ENCODE measurements at places on chromosomes 16 and 17.

DNA sequence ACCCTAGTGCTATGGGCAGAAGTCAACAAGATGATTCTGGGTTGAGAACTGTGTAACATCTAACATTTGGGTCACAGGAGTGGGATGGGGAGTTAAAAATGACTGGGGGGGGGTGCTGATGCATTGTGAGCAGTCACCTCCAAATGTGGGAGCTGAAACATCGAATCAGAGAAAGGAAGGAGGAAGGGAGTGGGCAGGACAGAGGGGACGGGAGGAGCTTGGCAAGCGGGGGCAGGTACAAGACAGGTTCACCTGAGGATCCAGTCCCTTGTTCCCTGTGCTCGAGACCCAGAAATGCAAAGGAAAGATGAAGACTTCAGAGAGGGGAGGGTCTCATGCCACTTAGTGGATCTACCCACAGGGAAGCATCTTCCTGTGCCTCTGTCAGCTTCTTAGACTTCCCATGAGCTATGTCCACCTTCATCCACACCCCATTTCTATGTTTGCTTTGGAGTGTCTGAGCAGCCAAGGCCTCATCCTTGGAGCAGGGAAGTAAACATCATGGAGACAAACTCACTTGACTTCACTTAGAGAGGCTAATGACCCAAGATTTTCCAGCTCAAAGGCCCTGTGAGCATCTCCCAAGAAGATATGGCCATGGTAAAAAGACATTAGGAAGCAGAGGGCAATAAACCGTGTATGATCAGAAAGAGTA lies 20.5 kb downstream of the SMPD3 start:
- DNase-seq, result no peak

DNA sequence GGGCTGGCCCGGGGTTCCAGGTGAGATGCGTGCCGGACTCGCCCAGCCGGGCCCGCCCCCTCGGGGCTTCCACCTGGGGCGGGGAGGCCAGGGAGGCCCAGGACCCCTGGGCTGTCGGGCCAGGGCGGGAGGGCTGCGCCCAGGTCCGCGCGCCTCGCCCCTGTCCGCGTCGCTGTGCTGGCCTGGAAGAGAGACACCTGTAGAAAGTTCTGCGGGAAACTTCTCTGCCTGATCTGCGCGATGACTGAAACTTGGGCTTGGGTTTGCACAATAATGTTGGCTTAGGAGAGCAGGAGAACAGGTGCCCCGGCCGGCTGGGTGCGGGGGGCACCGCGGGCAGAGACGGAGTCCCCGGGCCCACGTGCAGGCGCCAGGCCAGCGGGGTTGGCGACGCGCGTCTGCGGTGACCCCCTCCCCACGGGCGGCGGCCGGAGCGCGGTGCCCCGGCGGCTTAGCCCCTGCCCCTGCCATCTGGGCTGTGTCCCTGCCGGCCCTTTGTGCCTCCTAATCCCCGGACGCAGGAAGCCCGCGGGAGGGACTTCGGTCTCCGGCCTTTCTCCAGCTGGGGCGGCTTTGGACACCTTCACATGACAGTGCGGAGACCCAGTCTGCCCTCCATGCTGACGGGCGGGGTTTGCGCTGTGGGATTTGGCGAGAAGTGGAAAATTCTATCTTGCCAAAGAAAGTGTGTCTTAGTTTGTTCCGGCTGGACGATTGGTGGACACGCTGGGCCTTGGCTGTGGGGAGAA lies 483 bp downstream of the LLGL2 start:
- no peak for DNase-seq

DNA sequence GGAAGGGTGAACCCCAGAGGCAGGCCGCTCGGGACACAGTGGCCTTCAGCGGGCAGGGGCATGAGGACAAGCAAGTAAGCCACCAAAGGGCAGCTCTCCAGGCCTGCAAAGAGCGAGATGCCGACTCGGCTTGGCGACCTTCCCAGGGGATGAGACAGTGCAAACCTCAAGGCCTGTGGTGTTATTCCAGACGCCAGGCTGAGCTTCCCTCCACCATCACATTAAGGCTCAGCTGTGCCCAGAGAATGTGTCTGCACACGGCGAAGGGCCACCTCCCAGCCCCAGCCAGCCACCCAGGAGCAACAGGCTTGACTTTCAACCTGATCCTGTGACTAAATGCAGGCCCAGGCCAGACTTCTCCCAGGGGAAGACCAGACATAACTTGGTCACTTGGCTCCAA lies 251.4 kb downstream of the SOX9 start:
- DNase-seq, result no peak

DNA sequence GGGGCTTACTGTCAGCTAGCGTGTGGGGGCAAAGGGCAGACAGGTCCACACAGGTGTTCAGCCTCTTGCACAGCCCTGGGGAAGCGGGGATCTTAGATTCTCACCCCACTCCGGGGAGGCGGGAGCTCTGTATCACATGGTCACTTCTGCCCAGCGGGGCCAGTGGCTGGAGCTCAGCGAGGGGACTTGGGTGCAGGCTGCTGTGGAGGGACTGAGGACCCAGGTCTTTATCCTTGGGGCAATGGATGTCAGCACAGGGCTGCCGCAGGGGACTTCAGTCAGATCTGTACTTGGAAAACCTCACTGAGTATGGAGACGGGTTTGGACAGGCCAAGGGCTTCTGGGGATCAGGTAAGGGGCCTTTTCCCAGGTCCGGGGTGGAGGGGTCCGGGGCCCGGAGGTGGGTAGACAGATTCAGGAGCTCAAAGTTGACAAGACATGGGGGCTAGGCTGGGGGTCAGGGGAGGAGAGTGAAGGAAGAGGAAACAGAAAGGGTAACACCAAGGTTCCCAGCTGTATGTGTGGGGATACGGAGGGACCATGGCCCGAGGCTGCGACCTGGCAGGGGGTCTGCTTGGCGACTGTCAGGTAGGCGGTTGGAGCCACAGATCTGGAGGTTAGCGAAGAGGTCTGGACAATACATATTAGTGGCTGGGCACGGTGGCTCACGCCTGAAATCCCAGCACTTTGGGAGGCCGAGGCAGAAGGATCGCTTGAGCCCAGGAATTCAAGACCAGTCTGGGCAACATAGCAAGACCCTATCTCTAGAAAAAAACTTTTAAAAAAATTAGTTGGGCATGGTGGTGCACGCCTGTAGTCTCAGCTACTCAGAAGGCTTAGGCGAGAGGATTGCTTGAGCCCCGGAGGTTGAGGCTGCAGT lies 15.1 kb upstream of the BAIAP2 start:
- no peak for DNase-seq

GRCh38 chr16:82753821-82754220 lies 127.1 kb downstream of the CDH13 start:
- DNase-seq, result no peak

DNA sequence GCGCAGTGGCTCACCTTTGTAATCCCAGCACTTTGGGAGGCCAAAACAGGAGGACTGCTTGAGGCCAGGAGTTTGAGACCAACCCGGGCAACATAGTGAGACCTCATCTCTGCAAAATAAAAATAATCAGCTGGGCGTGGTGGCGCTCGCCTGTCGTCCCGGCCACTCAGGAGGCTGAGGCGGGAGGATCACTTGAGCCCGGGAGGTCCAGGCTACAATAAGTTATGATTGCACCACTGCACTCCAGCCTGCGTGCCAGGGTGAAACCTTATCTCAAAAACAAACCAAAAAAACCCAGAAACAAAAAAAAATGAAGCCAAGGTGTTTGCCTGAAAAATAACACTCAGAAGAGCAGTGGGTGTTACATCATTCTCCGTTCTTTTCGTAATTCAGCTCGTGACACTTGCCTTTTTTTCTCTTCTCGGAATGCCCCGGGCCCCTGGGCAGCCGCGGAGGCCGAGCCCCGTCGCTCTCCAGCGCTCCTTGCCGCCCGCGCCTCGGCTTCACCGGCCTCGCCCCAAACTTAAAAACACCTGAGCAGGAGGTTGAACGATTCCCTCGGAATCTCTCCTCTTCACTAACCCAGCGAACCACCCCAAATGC lies 17.0 kb downstream of the PRCD start:
- peak; percentile 27 for DNase-seq

DNA sequence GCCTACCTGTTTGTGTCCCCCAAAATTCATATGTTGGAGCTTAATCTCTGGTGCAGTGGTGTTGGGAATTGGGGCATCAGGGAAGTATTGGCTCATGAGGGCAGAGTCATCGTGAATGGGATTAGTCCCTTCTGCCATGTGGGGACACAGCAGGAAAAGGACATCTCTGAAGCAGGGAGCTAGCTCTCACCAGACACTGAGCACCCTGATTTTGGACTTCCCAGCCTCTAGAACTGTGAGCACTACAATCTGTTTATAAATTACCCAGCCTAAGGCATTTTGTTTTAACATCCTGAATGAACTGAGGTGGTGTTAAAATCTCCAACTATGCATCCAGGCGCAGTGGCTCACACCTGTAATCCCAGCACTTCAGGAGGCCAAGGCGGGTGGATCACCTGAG lies 206.0 kb downstream of the SEC14L1 start:
- no peak for DNase-seq

GRCh38 chr17:8629371-8630226 lies 926 bp downstream of the MYH10 start:
- DNase-seq, result peak; percentile 20

GRCh38 chr17:65936013-65936412 lies 255.9 kb downstream of the CEP112 start:
- DNase-seq, result no peak

DNA sequence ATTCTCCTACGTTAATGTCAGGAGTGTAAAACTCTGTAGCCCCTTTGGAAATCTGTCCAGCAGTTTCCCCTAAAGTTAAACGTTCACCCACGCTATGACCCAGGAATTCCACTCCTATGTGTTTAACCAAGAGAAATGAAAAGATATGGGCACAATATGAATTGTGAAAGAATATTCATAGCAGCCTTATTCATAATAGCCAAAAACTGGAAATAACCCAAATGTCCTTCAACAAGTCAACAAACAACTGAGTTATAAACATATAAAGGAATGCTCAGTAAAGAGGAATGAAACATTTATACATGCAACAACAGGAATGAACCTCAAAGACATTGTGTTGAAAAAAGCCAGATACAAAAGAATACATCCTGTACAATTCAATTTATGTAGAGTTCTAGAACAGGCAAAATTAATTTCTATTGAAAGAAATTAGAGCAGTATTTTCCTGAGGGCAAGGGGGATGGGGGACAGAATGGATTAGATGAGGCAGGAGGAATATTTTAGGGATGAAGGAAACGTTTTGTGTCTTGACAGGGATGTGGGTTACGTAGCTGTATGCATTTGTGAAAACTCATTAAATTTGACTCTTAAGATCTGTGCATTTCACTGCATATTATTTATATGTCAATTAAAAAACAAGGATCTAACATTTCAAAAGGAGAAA lies 286.7 kb upstream of the CDH5 start:
- DNase-seq, result no peak

DNA sequence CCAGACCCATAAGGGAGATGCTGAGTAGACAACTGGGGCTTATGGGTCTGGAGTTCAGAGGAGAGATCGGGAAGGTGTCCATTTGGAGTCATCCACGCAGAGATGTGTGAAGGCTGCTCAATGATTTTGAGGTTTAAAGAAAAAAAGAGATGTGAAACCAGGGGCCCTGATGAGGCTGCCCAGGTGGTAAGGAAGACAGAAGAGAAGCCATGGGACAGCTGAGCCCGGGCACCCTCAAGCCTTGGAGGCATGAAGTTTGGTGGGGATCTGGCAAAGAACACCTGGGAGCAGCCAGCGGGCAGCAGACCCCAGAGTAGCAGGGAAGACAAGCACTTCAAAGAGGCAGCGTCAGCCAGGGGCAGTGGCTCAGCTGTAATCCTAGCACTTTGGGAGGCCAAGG lies 20.8 kb upstream of the MYO15B start:
- DNase-seq, result no peak

DNA sequence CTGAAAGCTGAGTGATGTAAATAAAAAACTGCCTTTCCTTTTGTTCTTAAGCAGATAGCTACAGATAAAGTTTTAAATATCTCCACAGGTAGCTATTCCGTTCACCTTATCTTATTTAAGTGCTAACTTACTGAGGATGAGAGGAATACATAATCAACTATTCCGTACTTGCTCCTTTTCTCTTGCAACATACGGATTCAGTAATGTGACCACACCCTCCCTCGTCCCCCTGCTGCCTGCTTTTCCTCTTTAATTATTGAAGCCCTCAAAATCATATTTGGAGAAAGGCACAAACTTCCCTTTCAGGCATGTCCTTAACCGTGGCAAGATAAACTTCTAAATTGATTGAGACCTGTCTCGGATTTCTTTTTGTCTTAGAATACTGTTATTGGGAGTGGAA lies 101.4 kb downstream of the MAP2K4 start:
- no peak for DNase-seq

- DNase-seq, result no peak
Observed at GRCh38 chr17:83091257-83092141, 12.1 kb downstream of the METRNL start.

- no peak for DNase-seq
Observed at GRCh38 chr16:86773354-86773715, 195.0 kb downstream of the FOXL1 start.

- no peak for DNase-seq
Observed at GRCh38 chr17:52738791-52739190, 580.3 kb upstream of the CA10 start.

GRCh38 chr17:56821847-56822534 lies 11.7 kb downstream of the C17orf67 start:
- DNase-seq, result no peak

DNA sequence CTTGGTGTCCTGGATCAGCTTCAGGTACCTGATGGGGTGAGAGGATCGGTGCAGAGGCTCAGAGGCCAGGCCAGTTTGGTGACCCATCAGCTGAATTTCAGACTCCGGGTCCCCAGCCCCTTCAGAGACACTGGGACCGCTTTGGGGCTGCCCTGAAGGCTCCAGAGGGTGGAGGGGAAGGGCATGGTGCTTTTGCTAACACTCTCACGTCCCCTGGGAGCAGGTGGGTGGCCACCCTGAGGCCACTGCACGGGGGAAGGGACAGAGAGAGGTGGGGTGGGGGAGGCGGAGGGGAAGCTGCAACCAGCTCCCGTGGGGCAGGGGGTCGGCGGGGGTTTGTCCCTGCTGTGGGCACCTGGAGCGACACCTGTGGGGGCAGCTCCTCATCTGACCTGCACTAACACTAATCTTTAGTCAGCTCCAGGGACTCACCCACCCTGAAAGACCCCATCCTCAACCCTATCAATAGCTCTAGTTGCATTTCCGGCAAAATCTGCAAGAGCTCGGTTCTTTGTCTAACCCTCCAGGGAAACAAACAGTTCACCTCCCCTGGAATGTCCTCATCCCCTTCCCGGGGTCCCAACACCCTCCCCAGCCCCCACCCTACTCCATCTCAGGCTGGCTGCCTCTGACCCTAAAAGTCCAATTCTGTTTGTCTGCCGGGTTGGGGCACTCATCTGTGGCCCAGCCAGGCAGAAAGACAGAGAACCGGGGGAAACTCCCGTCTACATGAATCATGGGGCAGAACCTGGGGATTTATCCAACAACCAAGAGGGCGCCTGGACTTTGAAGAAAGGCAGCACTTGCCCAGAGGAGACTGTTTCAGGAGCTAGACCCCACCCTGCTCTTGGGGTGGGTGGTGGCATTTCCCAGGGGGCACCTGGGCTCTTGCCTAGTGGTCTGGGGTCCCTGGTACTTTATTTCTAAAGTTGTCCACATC lies 91.9 kb upstream of the CBX4 start:
- DNase-seq, result no peak

Data from CD4-positive, alpha-beta T cell treated with Interleukin-6 for 4 hours (primary cell).